ENCODE measurements at places on chromosomes 7 and 10.

DNA sequence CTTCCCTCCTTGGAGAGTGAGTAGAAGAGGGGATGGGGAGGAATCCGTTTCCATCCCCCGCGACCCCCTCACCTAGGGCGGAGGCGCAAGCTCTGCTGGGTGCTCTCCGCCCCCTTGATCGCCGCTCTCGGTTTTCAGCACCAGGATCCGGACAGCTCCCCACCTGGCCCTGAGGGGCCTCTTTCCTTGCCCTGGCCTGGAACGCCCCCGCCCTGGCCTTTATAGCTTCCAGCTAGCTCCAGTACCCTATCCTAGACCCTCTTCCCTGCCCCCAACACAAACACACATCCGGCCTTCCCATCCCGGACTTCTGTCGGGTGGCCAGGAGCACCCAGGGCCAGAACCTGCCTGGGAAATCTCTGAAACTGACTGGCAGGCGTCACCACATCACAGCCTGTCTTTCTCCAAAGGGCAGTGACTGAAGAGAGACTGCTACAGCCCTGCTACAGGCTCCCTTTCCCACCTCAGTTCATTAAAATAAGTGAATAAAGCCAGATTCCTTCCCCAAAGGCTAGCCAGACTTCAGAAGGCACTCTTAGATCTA, 72.3 kb upstream of the LEP start:
- peak; percentile 61 for DNase-seq

DNA sequence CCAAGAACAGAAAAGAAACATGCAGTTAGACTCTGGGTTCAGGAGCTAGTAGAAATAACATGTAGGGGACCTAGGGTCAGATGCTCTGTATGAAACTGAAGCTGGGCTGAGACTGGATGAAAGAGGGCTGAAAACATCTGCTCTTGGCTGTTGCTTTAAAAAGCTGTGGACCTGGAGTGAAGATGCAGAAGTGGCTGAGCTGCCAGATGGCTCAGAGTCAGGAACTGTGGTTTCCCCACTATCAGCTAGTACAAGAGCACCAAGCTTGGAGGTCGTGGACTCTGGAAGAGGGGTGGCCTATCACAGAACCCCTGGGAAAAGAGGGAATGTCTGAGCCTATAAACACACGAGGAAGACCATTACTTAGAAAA, 5.9 kb downstream of the ADK start:
- no peak for DNase-seq

GRCh38 chr10:86506499-86506898, 15.1 kb downstream of the WAPL start:
- no peak for DNase-seq

DNA sequence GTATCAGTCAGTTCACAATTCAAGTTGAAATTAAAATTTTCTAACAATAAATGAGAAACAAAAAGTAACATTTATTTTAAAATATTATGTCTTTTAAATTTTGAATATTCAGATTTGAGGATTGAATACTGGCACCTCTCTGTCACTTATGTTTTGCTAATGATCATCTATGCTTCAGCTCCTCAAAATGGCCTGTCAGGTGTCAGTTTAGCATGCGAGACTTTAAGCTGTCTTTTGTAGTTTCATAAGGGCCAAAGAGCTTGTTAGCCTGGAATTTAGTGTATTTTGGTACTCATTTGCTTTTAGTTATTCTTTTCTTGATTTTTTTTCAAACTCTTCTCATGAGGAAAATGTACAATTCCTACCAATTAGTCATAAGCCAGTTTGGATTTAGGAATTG, 102.0 kb upstream of the RPA3 start:
- DNase-seq, result no peak

DNA sequence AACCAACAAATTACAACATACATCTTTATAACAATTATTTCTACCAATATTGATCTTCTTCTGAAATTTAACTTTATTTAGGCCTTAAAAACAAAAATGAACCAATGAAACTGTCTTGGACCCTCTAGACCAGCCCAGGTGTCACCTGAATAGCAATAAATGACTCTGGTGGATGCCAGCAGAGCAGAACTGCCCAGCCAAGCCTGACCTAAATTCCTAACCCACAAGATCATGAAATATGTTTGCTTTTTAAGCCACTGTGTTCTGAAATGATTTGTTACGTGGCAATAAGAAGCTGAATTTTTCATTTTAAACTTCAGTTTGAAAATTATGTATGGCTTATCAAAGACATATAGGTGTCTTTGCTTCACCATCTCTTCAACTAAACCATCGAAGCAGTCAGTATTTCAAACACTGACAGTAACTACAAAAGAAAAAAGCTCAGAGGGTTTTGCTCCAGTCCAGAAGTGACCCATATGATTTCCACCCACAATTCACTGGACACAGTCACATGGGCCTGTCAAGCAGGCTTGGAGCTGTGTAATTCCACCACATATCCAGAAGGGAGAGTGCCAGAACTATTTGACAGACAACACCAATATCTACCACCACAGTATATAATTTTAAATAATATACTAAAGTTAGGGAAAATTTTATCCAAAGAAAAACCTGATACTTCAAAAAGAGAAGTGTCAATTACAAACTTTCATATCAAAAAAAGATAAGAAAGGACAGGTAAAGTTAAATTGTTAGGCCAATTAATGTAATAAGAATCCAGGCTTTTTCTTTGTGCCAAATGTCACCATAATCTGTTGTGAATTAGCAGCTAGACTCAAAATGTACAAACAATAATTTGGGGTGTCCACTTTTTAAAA, 94.5 kb downstream of the KMT2C start:
- DNase-seq, result no peak

- no peak for DNase-seq
Measured at GRCh38 chr7:104005197-104005596, 15.7 kb upstream of the RELN start.

- DNase-seq, result no peak
Measured at GRCh38 chr7:121450631-121451198, 54.6 kb upstream of the FAM3C start.

DNA sequence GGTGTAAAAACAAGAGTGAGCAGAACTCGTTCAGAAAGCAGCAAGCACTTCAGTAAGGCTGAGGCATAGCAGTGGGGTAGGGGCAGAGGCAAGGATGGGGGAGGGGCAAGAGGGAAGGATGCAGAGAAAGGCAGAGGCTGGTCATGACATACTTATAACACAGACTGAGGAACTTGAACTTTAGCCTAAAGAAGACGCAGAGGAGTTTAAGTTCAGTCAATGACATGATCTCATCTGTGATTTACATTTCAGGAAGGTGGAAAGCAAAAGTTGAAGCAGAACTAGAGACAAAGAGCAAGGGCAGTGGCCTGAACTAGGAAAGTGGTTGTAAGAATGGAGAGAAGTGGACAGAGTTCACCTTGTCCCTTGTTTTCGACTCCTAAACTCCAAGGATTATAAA, 15.8 kb downstream of the MACC1 start:
- no peak for DNase-seq

DNA sequence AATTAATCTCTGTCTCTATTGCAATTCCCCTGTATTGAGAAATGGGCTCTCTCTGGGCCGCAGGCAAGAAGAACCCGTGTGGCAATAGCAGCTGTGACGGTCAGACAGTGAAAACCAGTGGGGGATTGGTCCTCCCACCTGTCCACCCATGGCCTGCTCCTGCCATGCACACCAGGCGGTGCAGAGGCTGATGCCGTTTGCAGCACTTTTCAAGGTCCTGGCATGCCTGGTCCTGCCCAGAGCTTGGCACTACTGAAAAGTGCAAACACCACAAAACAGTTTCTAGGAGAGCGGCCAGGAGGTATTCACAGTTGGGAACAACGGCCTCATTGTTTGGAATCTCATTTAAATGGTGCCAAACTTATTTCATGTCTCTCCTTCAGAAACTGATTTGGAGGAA, 41.5 kb downstream of the PSPH start:
- no peak for DNase-seq

GRCh38 chr7:20440472-20441105, 109.9 kb downstream of the ITGB8 start:
- DNase-seq, result no peak

GRCh38 chr10:22420787-22421517, 75.7 kb downstream of the SPAG6 start:
- DNase-seq, result no peak

DNA sequence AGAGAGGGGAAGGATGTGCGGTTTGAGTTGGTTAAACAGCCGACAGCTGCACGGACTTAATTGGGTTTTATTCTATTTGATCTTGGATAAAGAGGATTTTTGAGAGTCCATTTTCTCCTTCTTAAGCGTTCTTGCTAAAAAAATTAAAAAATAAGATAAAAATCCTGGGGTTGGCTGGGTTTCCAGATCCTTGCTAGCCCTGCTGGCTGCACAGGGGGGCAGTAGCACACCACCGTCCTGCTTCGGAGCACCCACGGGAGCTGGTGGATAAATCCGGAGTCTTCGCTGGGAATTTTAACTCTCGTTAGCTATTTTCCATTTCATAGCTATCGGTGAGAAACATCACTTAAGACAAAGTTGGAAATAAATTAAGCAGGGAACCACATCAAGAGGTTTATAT, 792.0 kb downstream of the TYW1 start:
- DNase-seq, result no peak

DNA sequence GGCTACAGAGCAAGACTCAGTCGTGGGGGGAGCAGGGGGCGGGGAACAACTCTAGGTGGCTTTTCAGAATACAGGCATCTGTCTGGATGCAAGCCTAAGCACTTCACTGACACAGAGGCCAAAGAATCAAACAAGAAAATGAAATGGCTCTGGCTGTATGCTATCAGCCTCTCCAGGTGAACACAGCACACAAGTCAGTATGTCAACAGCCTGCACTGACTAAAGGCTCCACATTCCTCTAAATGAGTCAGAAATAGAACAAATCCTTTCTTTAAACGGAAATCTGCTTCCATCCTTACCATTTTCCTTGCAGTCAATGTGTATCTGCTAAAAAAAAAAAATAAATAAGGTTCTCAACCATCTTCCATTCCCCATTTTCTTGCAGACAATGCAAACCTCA, 88.3 kb downstream of the ARMH3 start:
- no peak for DNase-seq

DNA sequence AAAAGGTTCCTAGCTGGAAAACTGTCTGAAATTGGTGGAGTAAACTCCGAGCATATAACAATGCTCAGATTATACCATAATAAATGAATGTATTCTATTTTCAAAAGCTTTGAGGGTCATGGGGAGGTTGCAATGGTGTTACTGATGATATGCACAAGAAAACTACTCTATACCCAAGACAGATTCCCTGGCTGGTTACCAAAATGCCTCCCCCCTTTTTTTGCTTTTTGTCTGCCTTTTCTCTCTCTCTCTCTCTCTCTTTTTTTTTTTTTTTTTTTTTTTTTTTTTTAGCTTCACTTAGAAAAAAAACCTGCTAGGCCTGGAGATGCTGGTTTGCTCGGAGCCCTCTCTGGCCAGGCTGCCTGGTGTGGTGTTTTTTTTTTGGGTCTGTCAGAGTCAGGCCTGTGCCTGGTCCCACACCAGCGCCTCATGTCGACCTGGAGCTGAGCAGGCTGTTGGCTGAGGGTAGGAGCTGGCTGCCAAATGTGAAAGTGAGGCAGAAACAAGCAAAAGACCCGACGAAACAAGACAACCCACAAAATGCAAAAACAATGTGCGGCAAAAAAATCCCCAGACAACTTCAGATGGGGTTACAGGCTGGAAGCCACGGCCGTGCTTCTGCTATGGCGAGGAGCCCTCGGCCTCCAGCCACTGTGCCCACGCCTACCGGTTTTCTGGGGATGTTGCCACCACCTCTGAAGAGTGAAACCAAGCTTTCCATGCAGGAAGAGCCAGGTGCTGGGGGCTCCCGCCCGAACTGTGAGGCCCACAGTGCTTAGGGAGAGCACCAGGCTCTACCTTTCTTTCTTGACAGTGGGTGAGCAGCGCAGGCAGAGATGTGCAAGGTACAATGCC, 59.9 kb upstream of the EFCAB10 start:
- DNase-seq, result no peak

- no peak for DNase-seq
Measured at GRCh38 chr7:897771-898376, 21.5 kb downstream of the GET4 start.

DNA sequence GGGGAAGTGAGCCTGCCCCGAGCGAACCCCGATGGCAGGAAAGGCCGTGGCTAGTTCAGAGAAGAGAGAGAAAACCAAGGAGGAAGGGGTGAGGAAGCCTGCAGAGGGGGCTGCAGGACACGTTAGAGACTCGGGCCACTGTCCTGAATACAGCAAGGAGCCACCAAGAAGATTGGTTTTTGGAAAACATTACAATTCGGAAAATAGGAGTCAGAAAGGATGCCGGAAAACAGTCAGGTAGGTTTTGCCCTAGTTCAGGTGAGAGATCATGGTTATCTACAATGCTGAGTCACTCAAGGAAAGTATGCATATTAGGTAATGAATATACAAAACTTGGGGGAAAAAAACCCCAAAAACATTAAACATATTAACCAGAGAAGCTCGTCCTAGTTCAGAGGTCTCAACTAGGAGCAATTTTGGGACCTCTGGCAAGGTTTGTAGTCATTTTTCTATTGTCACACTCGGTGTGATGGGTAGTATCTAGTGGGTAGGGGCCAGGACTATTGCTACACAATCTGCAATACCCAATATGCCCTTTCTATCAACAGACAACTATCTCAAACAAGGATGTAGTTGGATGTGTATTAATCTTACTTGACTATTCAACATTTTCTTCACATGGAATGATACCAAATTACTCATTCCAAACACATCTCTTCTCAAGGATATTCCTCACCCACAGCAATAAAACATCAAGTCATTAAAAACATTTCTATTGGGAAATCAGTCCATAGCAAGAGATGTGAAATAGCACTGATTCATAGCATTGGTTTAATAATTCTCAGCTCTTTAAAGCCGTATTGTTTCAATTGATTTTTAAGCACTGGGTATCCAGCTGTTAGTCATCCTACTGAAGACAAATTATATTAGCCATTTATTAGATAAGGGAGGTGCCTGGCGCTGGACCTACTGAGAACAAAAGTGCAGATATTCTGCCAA, 74.4 kb upstream of the RSU1 start:
- peak; percentile 81 for DNase-seq

DNA sequence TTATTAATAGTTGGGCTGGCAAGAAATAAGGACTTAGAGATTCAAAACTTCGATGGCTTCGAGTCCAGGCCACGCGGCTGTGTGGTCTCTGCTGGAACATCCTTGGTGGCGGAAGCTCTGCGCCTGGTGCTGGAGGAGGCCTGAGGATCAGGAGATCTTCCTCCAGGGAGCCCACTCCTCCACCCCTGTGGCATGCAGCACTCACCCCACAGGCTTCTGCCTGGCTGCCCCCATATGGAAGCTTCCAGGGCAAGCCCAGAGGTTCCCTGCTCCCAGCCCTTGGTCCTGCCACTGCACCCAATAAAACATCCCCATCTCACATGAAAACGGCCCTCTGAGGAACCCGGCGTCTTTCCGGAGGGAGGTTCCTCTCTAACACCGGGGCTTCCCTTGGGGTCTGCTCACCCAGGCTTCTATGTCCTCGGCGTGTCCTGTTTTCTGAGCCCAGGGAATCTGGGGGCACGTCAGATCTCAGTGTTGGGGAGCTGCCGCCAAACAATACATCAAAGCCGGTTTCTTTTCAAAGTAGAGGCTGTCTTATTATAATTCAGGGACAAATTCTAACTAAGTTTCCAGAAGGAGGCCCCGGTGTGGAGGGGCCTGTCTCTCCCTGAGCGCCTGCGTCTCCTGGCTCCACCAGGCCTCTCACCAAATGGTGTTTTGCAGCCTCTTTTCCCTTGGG, 32.4 kb downstream of the CALML3 start:
- DNase-seq, result no peak

- peak; percentile 71 for DNase-seq
Measured at GRCh38 chr10:62805231-62806099, 945 bp downstream of the ADO start.

- DNase-seq, result no peak
Measured at GRCh38 chr7:33973231-33974015, 68.1 kb downstream of the BMPER start.

- DNase-seq, result peak; percentile 80
Measured at GRCh38 chr10:3090914-3091787, 23.8 kb downstream of the PFKP start.

Data from activated effector memory CD4-positive, alpha-beta T cell treated with anti-CD3 and anti-CD28 coated beads, Interleukin-2, amount 50 U/mL, for 16 hours (primary cell).